Hematopoietic multipotent progenitor cell (in vitro differentiated cells): ENCODE measurements at places on chromosomes 2 and 18.

DNA sequence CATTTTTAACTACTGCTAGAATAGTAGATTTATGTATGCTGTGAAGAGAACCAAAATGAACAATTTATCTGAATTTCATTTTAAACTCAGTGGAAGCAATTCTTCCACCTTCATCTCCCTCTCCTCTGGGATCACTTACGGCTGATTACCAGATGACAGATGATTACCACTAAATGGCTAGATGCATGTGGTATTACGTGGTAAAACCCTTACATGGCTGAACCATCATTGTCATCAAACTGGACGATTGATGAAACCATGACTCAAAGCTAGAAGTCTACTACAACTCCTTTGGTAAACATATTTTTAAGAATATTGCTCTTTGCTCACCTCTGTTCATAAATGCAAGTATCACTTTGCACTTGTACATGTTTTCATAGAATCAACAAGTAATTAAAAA, 48.5 kb upstream of the DOCK10 start:
- no peak for DNase-seq

GRCh38 chr2:71157124-71157793, 26.8 kb downstream of the MPHOSPH10 start:
- peak; percentile 23 for DNase-seq

GRCh38 chr18:7535436-7536205, 31.5 kb upstream of the PTPRM start:
- no peak for DNase-seq

DNA sequence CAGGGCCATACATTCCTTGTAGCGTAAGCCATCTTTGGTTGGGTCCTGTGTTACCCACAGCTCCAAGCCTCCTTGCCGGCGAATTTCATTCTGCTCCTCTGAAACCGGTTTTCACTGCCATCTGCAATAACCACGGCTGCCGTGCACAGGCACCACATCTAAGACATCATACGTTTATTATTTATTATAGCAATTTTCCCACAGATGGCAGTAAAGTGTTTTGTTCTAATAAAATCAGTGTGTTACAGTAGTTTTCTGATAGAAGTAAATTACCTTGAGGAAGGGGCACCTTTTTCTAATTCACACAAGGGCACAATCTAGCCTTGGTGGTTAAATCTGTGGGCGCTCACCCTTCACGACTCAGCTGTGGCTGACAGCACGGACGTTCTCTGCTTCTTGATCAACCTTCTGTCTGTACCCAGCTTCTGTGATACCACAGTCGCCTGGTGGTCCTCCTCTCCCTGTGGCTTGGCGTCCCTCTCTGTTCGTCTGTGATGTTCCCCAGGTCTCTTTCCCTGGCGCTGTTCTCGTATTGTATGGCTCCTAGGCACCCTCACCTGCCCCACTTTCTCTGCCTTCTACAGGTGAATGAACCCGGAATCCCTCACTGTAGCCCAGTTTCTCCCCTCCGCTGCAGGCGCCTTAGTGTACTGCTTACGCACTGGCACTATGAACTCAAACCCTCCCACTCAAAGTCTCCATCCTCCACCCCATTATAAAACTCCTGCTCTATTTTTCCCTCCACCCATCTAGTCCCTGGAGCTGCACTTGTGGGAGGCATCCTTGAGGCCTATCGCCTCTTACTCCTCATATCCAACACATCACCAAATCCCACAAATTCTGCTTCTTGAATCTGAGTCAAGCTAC, 236.8 kb downstream of the DYSF start:
- DNase-seq = no peak

DNA sequence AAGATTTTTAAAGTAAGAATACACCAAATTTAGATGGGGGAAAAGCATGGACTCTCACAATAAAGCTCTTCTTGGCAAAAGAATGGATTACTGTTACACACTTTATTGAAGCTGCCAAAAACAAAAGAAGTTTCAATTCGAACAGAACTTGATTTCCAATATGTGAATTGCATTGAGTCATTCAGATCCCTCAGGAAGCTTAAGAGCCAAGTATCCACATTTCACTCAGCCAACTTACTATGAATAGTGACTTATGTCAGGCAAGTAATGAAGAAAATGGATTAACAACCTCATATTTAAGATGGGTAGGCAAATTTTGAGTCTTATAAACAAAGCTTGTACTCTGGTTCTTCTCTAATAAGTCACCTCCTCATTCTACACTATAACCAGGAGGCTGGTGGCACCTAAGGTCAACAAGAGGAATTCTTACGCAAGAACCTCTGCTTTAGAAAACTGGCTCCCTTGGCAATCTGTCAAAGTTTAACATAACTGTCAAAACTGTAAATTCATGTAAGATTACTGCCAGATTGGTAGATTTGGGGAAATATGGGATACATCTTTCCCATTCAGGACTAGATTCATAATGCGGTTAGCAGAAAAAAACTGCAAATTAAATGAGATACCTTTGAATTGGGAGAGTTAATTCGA, 6.0 kb downstream of the HADHA start:
- DNase-seq = no peak

DNA sequence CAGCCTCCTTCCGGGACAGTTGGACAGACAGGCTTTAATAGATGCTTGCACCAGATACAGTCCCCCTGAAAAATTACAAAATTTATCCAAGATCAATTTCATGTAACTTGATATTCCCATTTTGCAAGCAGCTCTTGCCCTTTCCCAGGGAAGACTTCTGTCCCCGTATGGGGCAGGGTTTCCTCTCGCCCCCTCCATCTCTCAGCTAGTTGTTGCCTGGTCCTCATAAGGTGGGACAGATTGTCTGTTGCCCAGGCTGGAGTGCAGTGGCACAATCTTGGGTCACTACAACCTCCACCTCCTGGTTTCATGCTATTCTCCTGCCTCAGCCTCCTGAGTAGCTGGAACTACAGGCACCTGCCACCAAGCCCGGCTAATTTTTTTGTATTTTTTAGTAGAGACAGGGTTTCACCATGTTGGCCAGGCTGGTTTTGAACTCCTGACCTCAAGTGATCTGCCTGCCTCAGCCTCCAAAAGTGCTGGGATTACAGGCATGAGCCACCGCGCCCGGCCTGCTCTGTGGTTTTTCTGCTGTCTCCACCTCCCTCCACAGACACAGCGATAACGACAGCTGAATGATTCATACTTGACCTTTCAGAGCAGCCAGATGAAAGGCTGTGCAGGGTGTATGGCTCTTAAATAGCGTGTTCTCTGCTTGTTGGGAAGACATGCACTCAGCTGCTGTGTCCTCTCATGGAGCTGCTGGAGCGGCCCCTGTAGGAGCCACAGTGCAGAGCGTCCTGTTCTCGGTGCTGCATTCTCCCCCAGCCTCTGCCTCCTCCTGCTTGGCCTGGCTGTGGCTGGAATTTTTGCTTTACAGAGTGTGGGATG, 61.4 kb downstream of the TTC39C start:
- DNase-seq = no peak
